T-helper 1 cell (primary cell): ENCODE measurements at places on chromosomes 3 and 15.

DNA sequence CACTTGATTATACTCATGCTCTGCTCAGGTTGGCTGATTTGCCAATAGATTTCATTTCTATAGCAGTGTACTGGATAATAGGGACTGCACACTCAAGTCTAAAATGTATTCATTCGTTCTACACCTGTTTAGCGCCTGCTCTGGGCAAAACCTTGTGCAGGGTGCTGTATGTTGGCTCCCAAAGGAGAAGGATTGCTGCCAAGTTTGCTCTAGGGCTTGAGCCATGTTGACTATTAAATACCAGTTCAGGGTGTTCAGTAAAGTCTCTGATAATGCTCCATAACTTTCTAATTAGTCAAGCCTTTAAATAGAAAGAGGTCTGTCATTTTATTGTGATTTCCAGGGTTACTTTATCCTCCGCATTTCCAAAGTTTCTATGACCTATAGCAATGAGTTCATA is 470.2 kb downstream of the MAGI1 start:
- no peak for DNase-seq

DNA sequence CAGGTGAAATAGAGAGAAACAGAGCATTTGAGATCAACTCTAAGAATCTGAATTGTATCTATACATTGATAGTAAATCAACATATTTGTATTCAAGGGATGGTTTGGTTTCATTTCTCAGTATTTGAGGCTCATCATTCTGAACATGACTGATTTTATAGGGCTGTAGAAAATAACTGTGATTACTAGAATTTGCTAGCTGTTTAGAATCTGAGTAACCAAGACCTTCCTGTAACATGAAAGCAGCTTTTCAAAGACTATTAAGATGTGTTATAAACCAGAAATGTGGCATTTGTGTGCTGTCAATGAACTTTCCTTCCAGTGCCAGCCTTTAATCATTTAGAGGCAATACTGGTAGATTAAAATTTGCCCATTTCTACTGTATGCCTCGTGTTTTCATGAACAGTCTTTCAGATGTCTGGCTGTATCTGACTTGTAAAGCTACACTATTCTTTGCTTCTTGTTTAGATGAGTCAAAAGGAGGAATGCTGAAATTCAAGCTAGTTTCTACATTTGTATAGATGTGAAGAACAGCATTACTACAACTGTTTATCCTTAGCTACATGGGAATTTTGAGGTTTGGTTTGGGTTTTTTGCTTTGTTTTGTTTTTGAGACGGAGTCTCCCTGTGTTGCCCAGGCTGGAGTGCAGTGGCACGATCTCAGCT is 137.3 kb upstream of the BHLHE40 start:
- no peak for DNase-seq

GRCh38 chr3:38325256-38325655 is 21.3 kb upstream of the XYLB start:
- DNase-seq, result no peak

GRCh38 chr3:160568989-160569388 is 3.6 kb upstream of the KPNA4 start:
- DNase-seq, result no peak

DNA sequence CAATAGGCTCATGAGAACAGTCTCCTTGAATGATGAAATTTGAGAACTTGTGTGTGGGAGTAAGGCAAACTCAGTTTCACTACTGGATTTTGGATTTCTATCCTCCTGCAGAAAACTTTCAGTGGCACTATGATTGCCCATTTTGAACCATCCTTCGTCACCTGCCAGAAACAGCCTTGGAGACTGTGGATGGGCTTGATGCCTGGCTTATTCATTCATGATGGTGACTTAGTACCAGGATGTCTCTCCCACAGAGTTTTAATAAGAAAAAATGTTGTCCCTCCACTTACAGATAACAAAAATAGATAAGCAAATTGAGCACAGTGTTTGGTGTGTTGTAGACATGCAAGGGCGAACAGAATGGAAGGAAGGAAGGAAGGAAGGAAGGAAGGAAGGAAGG is 53.5 kb upstream of the CPNE4 start:
- DNase-seq, result no peak

GRCh38 chr3:104428337-104428925 is 938.3 kb upstream of the ALCAM start:
- no peak for DNase-seq

DNA sequence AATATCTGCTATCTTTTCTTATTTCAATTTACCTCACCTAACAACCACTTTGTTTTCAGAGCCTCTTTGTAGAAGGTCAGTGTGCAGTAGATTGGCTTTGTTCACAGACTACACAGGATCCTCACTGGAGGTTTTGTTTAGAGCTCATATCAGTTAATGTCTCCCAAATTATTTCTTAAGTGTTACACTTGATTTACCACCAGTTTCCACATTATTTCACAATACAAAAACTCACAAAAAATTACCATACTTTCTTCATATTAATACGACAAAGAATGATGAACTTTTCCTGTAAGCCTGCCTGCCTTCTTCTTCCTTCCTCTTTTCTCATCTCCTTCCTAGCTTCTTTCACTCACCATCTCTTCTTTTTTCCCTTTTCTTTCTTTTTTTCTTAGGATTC is 133.3 kb downstream of the ALCAM start:
- no peak for DNase-seq

GRCh38 chr3:56415652-56416051 is 52.6 kb downstream of the ERC2 start:
- DNase-seq, result no peak

DNA sequence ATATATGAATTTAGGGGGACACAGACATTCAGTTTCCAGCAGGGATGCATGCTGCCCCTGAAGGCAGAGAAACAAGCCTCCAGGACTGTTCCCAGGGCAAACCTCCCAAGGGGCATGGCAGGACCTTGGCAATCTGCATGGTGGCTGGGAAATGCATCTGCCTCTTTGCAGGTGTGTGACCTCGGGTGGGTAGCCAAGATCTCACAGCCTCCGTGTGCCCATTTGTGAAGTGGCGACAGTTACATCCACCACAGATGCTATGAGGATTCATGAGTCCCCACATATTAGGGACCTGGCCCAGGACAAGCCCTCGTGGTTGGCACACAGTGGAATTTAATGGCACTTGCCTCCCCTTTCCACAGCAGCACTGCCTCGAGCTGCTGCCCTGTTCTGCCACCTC is 29.9 kb downstream of the SLC28A1 start:
- DNase-seq, result no peak

DNA sequence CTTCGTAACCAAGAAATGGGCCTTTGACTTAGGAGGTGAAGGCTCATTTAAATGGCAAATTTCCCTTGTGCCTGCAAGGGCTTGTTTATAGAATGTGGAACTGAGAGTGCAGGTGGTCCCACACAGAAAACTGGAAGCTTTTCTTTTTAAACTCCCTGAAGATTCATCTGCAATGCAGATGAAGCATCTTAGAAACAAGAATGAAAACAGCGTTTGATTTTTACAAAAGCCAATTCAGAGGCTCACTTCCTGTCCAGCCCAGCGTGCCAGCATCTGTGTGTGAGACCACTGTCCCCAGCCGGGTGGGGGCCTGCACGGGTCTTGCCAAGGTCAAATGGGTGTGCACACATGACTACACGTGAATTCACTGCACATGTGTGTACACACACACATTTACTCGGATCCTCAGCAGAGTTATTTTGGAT is 94.7 kb downstream of the LINGO1 start:
- no peak for DNase-seq

- no peak for DNase-seq
Observed at GRCh38 chr15:98241032-98241554, 280.6 kb downstream of the ARRDC4 start.

DNA sequence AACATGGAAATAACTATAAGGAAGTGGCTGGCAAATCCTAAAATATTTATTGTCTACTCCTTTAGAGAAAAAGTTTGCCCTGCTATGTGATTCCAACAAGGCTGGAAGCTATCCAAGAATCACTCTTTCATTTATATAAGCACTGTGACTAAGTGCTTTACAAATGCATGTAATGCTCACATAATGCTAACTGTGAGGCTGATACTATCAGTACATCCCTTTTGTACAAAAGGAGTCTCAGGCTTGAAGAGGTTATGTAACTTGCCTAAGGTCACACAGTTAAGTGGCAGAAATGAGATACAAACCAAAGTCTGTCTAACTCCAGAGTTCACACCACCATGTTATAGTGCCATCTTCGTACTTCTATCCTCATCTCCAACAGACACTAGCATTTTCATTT is 17.0 kb downstream of the TOPBP1 start:
- no peak for DNase-seq

DNA sequence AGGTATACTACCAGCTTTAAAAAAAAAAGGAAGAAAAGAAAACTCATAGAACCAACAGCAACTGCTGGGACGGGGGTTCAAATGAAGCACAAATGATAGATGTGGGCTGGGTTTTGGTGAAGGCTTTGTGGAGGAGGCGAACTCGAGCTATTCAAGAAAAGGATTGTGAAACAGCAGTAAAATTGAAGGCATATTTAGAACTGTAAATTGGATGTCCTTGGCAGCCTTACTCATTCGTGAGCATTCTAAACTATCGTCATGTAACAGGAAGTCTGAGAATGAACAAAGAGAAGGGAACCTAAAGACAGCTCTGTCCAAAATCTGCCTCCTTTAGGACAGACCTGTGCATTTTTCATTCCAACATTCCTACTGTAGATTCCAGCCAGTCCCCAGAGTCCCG is 97.8 kb downstream of the LARS2 start:
- DNase-seq, result no peak

DNA sequence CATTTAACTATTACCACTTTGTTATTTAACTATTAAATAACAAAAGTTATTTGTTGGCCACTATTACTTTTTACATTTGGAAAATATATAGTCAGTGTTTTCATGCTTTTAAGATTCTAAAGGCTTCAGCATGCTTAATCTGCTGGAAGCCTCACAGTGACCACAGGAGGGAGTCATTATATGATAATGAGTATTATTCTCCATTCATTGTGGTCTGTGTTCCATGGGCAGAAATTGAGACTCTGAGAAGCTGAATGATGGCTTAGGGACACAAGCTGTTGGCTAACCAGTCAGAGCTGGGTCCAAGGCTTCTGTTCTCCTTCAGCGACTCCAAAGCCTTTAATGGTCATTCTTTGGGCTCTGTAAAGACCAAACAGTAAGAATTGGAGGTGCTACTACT is 64.7 kb downstream of the BFSP2 start:
- no peak for DNase-seq

- DNase-seq, result no peak
Observed at GRCh38 chr3:124451630-124452317, 278.5 kb upstream of the UMPS start.

DNA sequence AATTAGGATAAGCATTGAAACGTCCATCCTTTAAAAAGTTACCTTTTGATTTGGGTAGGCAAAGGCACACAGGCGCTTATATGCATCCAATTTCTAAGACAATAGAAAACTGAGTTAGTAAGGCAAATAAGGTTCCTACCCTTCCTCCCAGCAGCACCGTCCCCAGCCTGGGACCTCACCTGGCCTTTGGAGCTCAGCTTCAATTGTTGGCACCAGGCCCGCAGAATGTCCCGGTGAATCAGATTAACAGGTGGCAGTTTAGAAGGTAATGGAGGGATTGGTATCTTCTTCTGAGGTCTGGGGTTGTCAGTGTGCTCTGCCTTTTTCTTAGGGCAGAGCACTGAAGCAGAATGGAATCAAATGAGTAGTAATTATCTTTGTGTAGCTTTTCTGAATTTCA is 5.7 kb downstream of the DPPA4 start:
- DNase-seq, result no peak

GRCh38 chr3:110995461-110996231 is 76.0 kb upstream of the NECTIN3 start:
- no peak for DNase-seq

DNA sequence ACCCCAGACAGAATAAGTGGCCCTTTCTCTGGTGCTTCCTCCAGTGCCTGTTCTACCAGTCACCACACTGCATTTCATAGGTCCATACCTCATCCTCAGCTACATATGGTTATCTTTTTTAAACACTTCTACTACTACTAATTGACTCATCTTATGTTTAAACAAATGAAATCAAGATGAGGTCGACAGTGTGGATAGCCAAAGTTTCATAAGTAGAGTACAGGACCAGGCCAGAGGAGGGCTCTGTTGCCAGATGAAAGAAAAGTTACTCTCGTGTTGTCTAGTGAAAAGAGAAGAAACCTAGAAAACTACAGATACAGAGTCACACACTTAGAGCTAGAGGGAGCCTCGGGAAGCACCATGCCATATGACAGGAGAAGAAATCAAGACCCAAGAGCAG is 296.1 kb downstream of the VPS13C start:
- DNase-seq, result no peak

GRCh38 chr3:136860541-136860940 is 1.5 kb upstream of the NCK1 start:
- DNase-seq, result no peak

DNA sequence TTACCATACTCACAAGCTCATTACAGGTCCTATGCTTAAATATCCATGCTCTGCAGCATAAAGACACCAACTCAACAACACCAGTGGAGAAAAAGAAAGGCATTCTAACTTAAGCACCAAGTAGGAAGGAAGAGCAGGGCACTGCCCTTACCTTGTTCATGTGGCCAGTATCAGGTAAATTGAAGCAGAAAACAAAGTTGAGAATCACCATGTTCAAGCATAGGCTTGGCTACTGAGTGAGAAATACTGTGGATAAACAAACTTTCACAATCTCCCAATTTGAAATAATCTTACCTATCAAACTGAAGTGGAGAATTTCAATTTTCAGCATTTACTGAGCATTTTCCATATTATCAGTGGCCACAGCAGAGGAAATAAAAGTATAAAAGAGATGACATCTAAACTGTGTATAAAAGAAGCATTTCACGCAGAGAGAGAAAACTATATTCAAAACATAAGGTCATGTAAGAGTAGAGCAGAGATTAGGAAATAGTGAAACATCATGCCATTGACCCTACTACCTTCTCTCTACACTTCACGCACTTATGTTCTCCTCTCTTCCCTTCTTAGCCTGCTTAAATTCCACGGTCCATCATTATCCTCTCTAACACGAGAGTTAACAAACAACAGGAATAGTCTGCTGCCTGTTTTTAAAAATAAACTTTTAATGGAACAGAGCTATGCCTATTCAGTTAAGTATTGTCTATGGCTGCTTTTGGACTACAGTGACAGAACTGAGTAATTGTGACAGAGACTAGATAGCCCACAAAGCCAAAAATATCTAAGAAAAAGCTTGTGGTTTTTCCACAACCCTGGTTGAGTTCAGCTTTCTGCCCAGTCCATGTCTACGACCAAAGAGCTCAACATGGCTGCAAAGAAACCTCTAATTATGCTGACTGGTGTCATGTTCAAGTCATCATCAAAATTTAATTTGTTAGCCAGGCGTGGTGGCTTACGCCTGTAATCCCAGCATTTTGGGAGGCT is 142.5 kb downstream of the NR1I2 start:
- no peak for DNase-seq

DNA sequence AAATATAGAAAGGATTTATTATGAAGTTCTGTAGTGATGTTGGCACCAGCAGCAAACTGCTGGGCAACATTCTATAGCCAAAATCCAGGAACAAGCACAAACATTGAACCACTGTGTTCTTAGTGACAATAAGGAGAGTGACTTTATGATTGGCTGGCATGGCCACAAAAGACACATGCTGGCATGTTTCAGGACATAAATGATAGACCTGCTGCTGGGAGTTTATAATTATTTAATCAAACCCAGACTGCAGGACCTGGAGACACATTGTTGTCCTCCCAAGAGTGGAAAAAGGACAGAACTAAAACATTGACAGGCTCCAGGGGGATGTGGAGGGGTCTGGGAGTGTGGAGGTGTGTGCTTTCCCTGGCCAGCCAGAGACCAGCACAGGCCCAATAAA is 255.3 kb upstream of the LRTM1 start:
- no peak for DNase-seq
